Activated CD8-positive, alpha-beta memory T cell treated with anti-CD3 and anti-CD28 coated beads, Interleukin-2, amount 10 ng/mL, durations not matched to agents 7 days and 5 days (primary cell): ENCODE measurements at places on chromosomes 11 and 22. TPM values are rescaled to one million over a fixed set of nuclear protein-coding genes. Genes with fewer than 3 reads are reported as not detected.

The USP2 gene
- 0.28 TPM for total RNA-seq

The GVQW3 gene
- total RNA-seq: 4.0 TPM

The MAPK1 gene
- 110 TPM for total RNA-seq

The MOV10L1 gene
- not detected for total RNA-seq

The OR2AT4 gene
- not detected for total RNA-seq

The CAPN5 gene
- 0.20 TPM for total RNA-seq

The RAG2 gene
- total RNA-seq: not detected

The OR8B3 gene
- total RNA-seq: not detected

The MPEG1 gene
- not detected for total RNA-seq

The MS4A8 gene
- total RNA-seq: not detected

The HYOU1 gene
- total RNA-seq: 108 TPM

The MYO7A gene
- total RNA-seq: 0.28 TPM

The ALKBH8 gene
- 8.6 TPM for total RNA-seq

The SHANK3 gene
- 0.05 TPM for total RNA-seq

The YIF1A gene
- 73.9 TPM for total RNA-seq

The APOA4 gene
- not detected for total RNA-seq

The KCNK7 gene
- 1.1 TPM for total RNA-seq

The ACCSL gene
- not detected for total RNA-seq

The NTM gene
- total RNA-seq: not detected

The ZNRD2 gene
- 45.5 TPM for total RNA-seq

The CCDC134 gene
- total RNA-seq: 27.9 TPM

The CD6 gene
- 152 TPM for total RNA-seq

The PANX3 gene
- total RNA-seq: not detected
